ENCODE measurements at places on chromosomes 6 and 20.

- no peak for DNase-seq
These were observed 216.9 kb downstream of the EYA2 start for GRCh38 chr20:47111576-47111975.

DNA sequence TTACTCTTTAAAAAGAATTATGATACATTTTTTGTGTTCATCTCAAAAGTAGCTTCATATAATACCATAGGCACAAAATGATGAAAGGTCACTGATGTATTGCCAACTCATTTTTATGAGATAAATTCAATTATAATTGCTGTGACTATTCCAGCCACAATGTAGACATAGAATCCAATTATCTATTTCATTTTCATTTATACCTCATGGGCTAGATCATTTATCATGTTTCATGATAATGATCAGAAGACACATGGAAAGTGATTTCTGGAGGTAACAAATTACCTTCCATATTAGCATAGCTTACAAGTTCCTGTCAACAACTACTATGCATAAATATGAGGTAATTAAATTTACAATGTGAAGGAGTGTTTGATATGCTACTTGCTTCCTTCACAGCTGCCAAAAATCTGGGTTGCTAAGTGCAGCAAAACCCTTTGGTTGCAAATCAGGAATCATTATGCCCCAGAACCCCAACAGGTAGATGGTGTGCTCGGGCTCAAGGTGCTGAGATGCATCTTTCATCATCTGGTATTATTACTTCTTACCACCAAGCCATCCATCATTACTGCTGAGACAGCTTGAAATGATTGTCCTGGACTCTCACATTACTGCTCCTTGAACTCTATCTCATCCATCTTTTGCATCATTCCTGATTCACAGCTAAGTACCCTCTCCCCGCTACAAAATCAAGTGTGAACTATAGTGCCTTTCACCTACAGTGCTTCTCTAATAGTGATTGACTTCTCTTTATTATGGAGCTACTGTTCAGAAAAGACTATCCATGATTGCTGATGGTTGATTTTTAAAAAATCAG lies 306.0 kb upstream of the THEMIS start:
- DNase-seq = no peak

- no peak for DNase-seq
These were observed 395.3 kb upstream of the SULF2 start for GRCh38 chr20:48180618-48181017.

DNA sequence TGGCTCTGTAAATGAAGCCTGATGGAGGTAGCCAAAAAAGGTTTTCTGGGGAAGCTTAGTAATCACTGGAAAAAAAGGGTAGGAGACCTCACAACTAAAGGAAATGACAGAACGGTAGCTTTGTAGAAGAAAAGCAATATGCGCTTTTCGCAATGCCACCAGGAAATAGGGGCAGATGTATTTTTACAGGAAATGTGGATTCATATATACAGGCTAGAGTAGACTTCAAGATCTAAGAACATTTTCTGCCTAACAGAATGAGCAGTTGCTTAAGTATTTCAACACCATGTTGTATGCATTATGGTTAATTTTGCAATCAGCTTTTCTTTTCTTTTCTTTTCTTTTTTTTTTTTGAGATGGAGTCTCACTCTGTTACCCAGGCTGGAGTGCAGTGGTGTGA lies 219.6 kb downstream of the CD83 start:
- no peak for DNase-seq

GRCh38 chr20:62470001-62470400 lies 5.8 kb downstream of the GATA5 start:
- no peak for DNase-seq

DNA sequence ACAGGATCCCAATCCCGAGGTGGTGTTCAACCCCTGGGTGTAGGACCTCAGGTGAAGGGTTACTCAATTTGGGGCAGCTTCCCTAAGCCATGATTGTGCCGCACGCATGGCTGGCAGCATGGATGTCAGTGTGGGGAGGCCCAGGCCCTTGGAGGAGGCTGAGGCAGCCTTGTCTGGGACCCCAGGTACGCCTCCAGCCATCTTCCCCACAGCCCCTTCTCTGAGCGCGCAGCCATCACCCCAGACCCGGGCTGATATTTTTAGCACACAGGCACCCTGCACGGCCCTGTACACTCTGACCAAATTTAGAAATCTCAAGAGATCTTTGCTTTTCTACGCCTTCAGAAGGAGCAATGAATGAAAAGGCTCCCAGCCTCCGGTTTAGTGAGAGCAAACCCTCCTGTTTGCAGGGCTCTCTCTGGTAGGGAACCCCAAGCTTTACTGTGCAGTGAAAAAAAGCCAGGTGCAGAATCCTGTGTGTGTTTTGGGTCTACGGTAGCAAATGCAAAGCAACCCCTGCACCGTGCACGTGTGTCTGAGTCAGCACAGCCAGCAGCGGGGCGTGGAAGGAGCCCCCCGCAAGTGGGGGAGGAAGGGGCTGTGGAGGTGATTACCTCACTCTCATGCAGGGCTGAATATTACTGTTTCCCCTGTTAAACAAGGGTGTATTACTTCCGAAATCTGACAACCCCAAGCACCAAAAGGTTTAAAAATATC lies 44.3 kb downstream of the CTCFL start:
- DNase-seq = no peak

DNA sequence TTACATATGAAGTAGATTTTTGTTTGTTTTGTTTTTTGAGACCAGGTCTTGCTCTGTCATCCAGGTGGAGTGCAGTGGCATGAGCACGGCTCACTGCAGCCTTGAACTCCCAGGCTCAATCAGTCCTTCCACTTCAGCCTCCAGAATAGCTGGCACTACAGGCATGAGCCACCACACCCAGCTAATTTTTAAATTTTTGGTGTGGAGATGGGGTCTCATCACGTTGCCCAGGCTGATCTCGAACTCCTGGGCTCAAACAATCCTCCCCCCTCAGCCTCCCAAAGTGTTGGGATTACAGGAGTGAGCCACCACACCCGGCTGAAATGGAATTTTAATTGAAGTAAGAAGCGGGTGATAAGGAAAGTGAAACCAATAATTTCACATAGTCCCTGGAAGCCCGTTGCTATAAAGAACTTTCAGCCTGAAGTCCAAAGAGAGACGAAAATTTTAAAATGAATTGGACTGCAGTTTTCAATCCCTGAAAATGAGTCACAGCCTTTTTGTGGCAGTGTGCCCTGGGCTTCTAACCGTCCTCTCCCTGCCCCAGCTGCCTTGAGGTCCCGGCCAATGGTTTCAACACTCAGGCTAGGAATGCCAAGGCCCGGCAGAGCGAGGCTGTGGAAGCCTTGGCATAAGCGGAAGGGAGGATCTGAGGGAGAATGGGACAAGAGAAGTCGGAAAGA lies 757 bp downstream of the RAET1E start:
- DNase-seq = no peak

DNA sequence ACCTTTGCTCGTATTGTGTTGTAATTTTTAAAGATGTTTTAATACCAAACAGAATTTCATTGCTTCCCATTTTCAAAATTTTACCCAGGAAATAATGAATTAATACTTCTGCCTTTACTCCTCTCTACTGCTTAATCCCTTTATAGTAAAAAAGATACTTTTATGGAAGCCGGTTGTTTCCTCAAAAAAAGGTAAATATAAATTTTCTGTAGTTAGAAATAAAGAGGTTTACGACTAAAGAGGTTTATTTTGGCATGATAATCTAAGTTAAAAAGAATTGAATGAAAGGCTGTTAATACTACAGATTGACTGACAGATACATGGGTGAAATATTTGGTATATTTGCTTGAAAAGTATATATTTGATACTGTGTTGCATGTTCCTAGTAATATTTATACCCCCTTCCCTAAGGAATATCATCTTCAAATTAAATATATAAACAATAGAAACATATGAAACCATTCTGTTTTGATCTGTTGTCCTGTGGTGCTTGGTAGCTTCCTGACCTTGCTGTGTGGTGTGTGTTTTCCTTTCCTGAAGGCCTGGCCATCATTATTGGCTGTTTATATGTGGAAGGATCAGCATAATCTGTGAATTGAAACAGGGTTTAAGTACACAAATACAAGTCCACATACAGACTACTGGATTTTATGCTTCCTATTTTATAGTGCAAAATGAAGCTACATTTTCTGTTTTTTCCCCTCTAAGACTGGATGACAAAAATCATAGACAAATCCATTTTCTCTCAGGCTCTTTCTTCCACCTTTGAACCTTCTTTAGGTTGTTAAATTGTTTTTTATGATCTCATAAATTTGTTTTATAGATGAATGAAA lies 2.3 kb downstream of the LIN28B start:
- DNase-seq = no peak

DNA sequence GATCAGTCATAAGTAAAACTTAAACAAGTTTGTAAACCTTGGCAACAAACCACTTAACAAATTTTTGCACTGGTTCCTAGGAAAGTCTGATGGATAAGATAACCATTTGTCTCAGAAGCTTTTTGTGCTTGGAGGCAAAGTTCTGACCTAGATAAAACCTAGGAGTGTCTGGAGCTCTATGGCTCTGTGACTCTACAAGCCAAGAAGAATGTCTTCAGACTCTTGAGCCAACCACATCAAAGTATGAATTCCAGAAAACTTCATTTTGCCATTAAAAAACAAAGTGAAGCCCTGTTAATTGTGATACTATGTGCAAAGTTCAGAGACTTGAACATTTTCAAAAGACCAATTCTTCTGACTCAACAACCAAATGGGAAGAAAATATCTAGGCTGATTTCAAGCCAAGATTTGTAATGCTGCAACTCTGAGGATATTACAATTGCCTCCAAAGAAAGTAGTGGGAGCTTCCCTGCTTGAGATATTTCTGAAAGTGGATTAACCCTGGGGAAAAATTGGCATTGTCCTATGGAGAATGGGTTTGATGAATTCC lies 158.1 kb upstream of the FOXQ1 start:
- no peak for DNase-seq

- DNase-seq = peak; percentile 55
These were observed 34.9 kb downstream of the RNF24 start for GRCh38 chr20:3980260-3981131.

- no peak for DNase-seq
These were observed 198.1 kb upstream of the SGK1 start for GRCh38 chr6:134515986-134516385.

- no peak for DNase-seq
These were observed 101.5 kb downstream of the NRSN1 start for GRCh38 chr6:24227556-24227955.

- DNase-seq = peak; percentile 68
These were observed at the start of gene MYBL2 for GRCh38 chr20:43666376-43667328. Gene MYBL2, plus strand, starts transcription at chr20:43667114. Its CDS starts 170 bp downstream, at chr20:43667284.

DNA sequence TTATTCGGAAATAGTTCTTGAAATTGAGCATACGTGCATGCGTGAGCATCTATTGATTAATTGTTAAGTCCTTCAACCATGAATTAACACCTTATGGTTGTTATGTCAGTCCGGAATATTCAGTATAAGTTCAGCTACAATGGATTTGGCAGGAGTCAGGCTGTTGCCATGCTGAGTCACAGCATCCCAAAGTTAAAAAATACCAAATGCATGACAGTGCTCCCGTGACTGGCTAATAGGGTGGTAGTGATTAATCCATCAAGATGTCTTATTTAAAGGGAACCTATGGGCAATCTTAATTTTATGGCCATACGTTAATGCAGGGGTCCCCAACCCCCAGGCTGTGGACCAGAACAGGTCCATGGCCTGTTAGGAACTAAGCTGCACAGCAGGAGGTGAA lies 10.5 kb downstream of the RAE1 start:
- no peak for DNase-seq

- DNase-seq = no peak
These were observed 47.6 kb upstream of the REV3L start for GRCh38 chr6:111530667-111531066.

DNA sequence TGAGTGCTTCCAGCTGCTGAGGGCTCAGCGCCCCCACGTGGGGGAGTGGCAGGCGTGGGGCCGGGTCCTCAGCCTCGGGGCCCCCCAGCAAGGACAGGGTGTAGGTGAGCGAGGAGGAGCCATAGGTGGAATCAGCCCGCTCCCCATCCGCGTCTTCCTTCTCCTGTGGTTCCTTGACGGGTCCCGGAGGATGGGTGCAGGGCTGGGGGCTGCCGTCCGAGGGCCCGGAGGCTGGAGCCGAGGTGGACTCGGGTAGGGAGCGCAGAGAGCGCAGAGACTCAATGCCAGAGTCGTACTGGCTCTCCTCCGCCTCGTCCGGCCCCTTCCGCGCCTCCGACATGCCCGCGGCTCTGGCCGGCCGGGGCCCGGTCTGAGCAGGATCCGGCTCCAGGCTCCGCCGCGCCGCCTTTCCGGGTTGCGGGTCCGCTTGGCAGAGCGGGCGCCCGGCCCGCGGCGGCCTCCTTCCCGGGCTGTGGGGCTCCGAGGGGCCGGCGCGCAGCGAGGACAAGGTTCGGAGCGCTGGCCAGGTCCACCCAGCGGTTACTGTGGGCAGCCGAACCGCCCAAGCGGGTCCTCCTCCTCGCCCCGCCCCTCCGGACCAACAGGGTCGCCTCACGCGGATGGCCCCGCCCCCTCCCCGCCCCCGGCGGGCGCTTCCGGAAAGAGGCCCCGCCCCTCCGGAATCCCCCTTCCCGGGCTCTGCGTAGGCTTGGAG lies at the start of gene NFKBIE:
Gene NFKBIE (minus strand): TSS at position 545 of the 715 bp plus-strand sequence. CDS start 205 bp downstream, at position 340.
- DNase-seq = peak; percentile 95

- DNase-seq = peak; percentile 40
These were observed 39.0 kb upstream of the SLCO4A1 start for GRCh38 chr20:62603021-62603906.

- DNase-seq = no peak
These were observed 2.6 kb upstream of the WFDC5 start for GRCh38 chr20:45117581-45117980.

GRCh38 chr6:55433446-55434130 lies 106.3 kb downstream of the GFRAL start:
- DNase-seq = no peak

GRCh38 chr6:36120539-36120938 lies 9.8 kb upstream of the MAPK13 start:
- DNase-seq = peak; percentile 73

DNA sequence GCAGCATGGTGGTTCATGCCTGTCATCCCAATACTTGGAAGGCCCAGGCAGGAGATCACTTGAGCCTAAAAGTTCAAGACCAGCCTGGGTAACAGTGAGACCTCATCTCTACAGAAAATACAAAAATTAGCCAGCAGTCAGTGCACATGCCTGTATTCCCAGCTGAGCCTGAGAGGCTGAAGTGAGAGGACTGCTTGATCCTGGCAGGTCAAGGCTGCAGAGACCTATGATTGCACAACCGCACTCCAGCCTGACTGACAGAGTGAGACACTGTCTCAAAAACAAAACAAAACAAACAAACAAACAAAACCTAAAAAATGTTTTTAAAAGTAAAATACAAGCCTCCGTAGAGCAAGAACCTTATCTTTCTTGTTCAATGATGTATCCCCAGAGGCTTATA lies 6.0 kb downstream of the CEP85L start:
- no peak for DNase-seq

- DNase-seq = no peak
These were observed 42.4 kb upstream of the ELOVL5 start for GRCh38 chr6:53391170-53391569.

- no peak for DNase-seq
These were observed 34.9 kb downstream of the GPLD1 start for GRCh38 chr6:24454452-24454851.

- DNase-seq = no peak
These were observed 607.6 kb upstream of the MAN1A1 start for GRCh38 chr6:119957195-119957594.

All from activated naive CD4-positive, alpha-beta T cell treated with Interleukin-2 at 50 U/mL for 16 hours (primary cell).